ENCODE measurements at places on chromosomes 6 and 20.

DNA sequence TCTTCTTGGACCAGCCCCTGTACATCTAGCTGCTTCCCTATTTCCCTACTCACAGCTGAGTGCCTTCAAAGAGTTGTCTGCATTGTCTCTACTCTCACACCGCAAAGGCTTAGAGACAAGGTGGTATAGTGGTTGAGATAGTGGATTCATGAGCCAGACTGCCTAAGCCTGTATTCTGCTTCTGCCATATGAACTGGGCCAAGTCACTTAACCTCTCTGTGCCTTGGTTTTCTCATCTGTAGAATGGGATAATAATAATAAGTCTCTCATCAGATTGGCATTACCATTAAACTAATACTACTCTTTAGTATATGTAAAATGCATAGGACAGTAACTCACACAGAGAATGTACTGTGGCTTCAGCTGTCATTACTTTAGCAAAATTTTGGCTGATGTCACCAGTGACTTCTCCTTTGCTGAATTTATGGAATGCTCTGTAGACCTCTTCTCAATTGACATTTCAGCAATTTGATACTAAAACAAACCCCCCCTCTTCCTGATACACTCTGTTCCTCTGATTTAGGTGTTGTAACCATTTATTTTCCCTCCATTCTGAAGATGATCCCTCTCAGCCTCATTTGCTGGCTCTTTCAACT lies 156.1 kb downstream of the ADAT2 start:
- no peak for DNase-seq

GRCh38 chr6:126064748-126065401 lies 78.5 kb downstream of the TRMT11 start:
- no peak for DNase-seq

GRCh38 chr6:140905050-140905449 lies 1227.7 kb upstream of the GJE1 start:
- DNase-seq: no peak

DNA sequence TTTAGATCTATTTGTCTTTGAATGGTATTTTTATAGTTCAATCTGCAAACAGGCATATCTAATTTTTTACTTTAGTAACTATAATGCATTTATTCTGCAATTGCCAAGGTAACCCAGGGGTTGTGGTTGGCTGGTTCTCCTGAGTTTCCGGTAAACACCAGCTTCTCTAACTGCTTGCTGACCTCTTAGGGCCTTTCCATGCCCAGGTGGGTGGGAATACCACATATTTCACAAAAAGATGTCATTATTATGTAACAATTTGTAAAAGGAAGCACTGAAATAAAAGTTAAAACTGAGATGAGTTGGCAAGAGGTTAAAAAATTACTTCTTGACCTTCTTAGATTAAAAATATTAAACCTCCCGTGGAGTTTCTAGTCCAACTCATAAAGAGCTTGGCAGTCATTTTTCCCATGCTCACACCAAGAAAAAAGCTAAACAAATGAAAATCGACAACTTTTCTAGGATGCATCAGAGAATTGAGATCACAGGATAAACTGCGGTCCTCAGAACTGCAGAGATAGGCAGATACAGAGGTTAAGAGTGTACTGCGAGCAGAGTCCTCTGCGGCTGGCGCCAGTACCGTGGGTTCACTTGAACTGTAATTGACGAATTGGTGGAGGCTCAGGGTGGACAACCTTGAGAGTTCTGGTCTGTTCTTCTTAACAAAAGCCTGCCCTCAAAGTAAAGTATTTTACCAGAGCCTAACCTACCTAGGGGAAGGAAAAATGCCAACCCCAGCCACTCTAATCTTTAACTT lies 2.2 kb upstream of the VNN1 start:
- DNase-seq: no peak

- DNase-seq: no peak
These were observed 212.3 kb upstream of the MYLIP start for GRCh38 chr6:15916581-15916980.

DNA sequence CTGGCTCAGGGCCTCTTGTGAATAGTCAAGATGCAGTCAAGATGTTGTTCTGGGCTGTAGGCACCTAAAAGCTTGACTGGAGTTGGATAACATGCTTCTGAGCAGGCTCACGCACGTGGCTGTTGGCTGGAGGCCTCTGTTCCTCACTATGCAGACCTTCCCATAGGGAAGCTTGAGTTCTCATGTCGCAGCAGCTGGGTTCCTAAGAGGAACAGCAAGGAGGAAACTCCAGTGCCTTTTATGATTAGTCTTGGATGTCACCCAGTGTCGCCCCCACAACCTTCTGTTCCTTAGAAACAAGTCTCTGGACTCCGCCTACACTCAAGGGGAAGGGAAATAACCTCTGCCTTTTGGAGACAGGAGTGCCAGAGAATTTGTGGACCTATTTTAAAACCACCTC lies 210.7 kb downstream of the BCAS1 start:
- DNase-seq: no peak

- DNase-seq: no peak
These were observed 26.5 kb upstream of the GFOD1 start for GRCh38 chr6:13513626-13514502.

DNA sequence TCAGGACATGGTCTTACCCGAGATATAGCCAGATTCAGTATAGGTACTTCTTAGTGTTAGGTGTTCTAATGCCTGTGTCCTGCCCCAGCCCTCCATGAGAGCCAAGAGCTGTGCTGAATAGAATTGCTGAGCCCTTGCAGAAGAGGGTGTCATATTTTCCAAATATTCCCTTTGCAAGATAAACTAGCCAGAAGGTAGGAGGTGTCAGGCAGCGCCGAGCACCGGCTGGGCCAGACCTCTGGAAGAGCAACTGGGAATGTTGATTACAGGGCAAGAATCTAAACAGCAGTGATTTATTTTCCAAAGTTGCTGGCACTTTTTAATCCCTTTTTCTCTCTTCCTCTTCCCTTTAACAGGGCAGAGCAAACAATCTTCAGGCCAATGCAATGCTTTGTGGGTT lies 37.1 kb upstream of the EZR start:
- DNase-seq: no peak

DNA sequence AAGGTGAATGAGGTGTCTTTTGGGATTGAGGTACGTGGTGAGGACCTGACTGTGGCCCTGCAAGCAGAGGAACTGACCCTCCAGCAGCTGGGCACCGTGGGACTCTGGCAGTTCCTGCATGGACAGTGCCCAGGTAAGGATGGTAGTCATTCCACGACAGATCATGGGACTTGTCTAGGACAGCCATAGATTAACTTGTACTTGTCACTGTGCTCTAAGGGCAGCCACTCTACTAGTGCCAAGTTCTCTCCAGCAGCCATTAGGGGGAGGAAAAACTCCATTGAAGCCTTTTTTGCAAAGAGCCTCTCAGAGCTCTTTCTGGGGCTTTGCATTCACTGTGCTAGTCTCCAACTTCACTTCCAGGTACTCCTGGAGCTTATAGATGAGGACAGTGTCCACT lies 20.4 kb downstream of the TAF11 start:
- DNase-seq: no peak

DNA sequence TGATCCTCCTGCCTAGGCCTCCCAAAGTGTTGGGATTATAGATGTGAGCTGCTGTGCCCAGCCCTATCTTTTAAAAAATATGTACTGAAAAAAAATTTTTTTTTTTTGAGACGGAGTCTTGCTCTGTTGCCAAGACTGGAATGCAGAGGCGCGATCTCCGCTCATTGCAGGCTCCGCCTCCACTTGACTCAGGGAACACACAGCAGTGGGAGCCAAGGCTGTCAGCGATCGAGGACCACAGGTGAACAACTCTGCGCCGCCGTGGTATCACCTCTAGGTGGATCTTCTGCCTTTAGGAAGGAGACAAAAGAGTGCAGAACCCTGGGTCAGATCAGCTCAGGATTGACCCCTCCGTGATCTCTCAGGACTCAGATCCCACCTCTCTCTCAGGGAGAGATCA lies 13.7 kb downstream of the RAET1E start:
- peak; percentile 37 for DNase-seq

DNA sequence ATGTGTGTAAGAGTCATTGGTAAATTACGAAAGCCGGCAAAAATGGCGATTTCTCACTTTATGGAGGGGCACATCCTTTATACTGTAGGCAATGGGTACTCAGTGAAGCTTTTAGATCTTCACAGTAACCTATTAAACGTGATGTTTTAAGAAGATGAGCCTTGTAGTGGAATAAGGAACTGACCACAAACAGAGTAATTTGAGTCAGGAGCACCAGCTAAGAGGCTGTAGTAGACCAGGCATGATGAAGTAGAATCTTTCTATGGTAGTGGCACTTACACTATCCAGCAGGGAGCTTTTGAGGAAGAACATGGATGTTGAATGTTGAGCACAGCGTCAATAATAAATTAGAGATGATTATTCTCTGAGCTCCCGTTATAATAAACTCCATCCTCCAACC lies 65.9 kb downstream of the HIVEP2 start:
- no peak for DNase-seq

- DNase-seq: no peak
These were observed 58.6 kb downstream of the SYNJ2 start for GRCh38 chr6:158040051-158040803.

DNA sequence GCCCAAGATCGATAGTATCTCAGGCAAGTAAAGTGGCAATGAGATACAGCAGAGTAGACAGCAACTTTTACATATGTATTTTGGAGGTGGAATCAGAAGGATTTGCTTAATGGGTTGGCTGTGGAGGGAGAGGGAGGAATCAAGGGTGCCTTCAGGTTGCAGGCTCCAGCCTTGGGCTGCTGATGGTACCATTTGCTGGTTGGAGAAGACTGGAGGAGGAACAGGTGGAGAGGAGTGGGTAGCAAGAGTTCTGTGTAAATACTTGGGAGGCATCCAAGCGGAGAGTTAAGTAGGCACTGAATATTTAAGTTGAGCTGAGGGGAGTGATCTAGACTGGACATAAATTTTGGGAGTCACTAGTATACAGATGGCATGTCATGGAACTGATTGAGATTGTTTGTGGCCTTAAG lies 5.2 kb downstream of the BICRAL start:
- DNase-seq: no peak

DNA sequence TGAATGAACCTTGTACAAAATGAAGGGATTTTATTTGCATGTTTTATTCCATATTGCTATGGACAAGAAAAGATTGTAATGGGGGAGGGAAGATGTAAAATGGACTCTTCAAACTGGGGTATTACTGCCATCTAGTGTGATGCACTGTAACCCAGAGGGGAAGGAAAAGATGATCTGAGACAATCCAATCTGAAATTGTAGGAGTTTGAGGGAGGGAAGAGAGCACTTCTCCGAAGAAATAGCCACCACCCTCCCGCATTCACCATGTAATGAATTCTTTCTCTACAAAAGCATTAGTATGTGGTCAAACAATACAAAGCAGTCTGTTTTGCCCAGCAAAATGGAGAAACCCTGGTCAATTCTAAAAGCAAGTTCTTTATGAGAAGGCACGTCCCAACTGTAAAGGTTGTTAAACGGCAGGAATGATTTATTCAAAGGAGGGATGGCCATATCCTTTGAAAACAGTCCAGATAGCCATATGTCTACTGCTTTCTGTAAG lies 679.5 kb upstream of the NRSN1 start:
- DNase-seq: no peak

- DNase-seq: no peak
These were observed 66.5 kb upstream of the SULF2 start for GRCh38 chr20:47851774-47852173.

GRCh38 chr6:34236131-34236442 lies 586 bp upstream of the HMGA1 start:
- no peak for DNase-seq

GRCh38 chr6:112287577-112288225 lies 33.3 kb upstream of the LAMA4 start:
- DNase-seq: peak; percentile 49

GRCh38 chr6:118705544-118706491 lies 54.4 kb upstream of the CEP85L start:
- DNase-seq: no peak

DNA sequence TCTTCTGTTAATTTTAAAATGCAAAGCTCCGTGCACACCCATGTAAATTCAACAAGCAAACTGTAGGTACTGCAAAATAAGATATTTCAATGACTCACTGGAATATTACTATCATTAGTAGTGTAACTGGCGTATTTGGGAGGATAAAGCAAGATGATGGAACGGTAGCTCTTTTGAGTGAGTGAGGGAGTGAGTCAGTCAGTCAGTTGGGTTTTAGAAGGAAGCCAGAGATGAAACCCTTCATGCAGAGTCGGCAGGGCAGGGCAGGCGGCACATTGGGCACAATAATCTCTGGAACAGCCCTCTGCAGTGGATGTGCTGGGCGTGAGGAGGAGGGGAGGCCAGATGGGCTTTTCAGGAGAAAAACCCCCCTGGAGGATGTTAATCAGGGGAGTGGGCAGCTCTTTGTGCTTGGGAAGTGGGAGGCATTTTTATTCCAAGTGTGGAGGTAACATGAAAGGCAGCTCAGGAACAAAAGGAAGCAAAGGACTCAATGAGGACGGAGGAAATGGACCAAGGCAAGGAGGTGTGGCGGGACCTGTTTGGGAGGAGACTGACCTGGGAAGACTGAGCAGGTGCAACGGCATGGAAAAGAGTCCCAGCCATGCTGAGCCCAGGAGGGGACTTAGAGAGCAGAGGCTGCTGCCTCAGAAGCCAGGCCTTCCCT lies 171.2 kb downstream of the ZDHHC14 start:
- DNase-seq: no peak

DNA sequence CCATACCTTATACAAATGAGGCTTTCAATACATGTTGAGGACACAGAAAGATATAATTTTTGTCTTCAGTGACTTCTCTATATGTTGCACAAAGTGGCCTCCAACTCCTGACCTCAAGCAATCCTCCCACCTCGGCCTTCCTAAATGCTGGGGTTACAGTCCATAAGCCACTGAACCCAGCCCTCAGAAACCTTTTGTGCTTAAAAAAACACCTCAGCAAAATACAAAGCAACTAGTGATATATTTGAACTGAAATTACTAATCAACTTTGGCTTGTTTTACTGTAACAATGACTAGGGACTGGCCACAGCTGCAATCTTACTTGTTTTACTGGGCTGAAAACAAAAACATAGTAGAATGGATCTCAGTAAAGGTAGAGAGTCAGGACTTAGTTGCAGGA lies 3.2 kb upstream of the ZNF184 start:
- no peak for DNase-seq

DNA sequence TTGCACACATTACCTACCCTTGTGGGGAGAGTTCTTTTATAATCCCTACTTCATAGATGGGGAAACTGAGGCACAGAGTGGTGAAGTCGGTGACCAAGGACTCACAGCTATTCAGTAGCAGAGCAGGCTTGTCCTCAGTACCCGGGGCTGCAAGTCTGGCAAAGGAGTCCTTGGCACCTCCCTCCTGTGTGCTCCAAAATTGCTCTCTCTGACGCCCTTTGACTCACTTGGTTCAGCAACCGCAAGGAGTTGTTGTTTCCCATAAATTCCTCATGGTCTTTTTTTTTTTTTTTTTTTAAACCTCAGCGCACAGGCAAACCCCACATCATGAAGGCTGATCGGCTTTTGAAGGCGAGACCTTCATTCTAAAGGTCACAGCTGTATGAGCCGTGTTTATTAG lies 143.2 kb downstream of the CEBPB start:
- DNase-seq: no peak

GRCh38 chr6:1153696-1154245 lies 158.1 kb upstream of the FOXQ1 start:
- no peak for DNase-seq

- no peak for DNase-seq
These were observed 12.9 kb downstream of the PARD6B start for GRCh38 chr20:50744143-50744792.
